Midbrain (tissue), 1 donor: ENCODE measurements at places on chromosomes 6 and 20.

DNA sequence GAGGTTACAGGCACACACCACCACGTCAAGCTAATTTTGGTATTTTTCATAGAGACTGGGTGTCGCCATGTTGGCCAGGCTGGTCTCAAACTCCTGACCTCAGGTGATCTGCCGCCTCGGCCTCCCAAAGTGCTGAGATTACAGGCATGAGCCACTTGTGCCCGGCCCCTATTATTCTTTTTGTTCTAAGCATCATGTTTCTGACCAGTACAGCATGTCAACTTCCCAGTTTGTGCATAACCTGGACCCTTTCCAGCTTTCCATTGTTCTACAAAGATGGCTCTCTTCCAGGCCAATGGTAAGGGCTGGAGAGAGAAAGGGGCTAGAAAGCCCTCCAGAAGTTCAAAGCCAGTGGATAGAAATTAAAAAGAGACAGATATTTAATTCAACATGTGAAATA is 91.3 kb upstream of the TNFAIP3 start:
- DNase-seq, result no peak

- DNase-seq, result peak; percentile 28
Observed at GRCh38 chr6:47247227-47247797, 62.4 kb downstream of the TNFRSF21 start.

GRCh38 chr6:165636402-165637048 is 26.5 kb downstream of the PDE10A start:
- DNase-seq, result no peak

- peak; percentile 7 for DNase-seq
Observed at GRCh38 chr6:27592481-27593199, 119.7 kb upstream of the ZNF184 start.

DNA sequence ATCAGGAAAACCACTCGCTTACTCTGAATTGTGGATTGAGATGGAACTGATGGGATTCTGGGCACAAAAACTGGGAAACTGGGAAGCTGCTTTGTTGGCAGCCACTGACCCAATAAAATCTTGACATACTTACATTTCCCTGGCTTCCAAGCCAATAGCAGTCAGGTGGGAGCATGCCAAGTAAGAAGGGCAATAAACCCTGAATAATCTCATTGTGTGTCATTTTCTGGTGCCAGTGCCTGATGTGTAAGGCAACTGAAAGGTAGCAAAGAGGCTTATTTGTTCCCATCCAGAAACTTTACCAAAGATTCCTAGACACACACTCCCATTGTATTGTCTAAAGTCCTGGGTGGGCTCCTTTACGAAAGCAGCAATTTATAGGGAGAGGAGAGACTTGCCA is 93.2 kb downstream of the TBX18 start:
- peak; percentile 8 for DNase-seq

DNA sequence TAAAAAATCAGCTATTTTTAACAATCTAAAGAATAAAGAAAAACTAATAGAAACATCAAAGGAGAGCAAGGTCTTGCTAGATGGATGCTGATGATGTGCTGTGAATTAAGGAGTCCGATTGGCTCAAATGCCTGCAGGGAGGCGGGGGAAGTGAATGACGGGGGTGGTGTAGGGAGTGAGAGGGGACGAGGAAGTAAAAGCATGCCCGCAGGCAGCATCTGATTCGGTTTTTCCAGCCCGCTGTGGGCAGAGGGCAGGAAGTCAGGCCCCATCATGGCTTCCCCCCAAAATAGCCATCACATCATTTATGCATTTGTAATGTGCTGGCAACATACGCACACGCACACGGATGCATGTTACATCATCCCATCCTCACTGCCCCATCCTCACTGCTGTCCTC is 10.3 kb downstream of the RSPO4 start:
- DNase-seq, result no peak

DNA sequence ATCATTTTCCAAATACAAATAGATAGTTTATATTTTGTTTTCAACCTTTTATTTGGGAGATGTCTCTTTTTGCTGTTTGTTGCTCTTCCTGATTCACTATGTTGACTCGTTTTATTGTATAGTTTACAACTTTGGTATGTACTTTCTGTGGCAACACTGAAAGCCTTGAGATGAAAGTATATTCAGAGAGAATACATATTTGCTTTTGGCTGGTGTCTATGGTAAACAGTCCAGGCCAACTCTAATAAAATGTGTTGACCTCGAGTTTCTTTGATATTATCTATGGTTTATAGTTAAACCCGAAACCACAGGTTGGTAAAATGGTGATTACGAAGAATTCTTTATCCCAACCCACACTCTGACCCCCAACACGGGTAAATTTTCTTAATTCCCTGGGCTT is 919.6 kb upstream of the MAP3K7 start:
- DNase-seq, result no peak

GRCh38 chr6:1665214-1665613 is 55.5 kb downstream of the FOXC1 start:
- DNase-seq, result no peak

DNA sequence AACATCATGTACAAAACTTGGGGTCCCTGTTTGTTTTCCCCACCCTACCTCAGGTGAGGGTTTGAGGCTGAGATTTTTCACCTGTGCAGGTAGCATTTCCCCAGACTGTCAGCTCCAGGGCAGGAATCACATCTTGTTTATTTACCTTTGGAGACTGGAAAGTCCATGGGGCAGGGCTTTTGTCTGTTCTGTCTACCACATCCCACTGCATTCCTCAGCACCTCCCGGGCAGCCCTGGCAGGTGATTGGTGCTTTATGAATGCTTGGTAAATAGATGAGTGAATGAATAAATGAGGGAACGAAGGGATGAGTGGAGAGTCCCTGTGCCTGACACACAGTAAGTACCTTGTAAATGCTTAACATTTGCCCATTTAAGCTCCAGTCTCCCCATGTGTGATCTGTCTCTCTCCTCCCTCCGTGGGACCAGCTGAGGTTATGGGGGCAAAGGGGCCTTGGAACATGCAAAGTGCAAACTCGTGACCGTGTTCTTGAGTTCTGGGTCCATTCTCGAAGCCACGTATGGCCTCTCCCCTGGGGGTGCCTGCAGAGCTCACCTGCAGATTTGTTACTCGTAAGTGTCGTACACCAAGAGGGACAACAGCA is 69.7 kb upstream of the PMEPA1 start:
- no peak for DNase-seq

GRCh38 chr6:36613200-36613995 is 19.2 kb downstream of the SRSF3 start:
- no peak for DNase-seq

DNA sequence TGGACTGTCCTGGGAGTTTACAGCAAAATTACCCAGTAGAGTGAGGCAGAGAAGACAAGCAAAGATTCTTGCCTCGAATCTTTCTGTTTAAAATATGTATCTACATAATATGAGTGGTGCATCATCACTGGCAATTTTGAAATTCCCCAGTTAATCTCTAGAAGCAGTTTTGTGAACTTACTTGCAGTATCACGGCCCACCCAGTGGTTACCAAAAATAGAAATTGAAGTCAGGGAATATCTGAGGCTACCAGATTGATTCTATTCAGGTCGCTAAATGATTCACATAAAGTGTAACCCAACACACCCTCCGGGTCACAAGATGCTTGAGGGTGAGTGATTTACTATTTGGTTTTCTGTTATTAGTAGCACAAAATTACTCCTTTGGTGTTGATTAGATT is 111.9 kb downstream of the PPP1R14C start:
- no peak for DNase-seq

DNA sequence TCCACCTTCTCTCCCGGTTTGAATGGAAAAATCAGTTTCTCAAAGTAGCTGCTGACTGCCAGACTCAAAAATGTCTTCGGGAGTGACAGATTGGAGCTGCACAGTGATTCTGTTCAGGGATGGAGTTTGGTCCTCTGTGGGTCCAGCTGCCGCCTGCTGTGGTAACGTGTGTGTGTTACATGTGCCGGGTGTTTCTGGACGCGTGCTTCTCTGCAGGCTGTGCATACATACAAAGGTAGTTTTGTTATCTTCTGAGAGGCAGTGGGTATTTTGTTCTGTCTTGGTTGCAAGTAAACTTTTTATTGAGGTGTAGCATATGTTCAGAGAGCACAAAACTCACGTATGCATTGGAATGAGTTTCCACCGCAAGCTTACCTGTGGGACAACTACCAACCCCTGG is 41.3 kb upstream of the NAA20 start:
- DNase-seq, result peak; percentile 23

DNA sequence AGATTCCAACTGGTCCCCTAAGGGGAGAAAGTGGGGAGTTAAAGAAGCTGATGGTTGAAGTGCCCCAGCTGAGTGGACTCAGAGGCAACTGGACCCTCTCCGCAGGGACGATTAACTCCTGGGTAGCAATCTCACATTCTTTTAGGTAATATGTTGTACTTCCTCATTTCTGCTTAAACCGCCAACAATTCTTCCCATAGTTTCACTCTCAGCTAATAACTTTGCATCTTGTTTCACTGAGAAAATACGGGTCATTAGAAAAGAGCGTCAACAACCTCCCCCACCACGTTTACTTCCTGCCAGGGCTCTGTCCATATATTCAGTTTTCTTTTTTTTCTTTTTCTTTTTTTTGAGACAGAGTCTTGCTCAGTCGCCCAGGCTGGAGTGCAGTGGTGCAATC is 39.5 kb upstream of the CHD6 start:
- DNase-seq, result no peak

DNA sequence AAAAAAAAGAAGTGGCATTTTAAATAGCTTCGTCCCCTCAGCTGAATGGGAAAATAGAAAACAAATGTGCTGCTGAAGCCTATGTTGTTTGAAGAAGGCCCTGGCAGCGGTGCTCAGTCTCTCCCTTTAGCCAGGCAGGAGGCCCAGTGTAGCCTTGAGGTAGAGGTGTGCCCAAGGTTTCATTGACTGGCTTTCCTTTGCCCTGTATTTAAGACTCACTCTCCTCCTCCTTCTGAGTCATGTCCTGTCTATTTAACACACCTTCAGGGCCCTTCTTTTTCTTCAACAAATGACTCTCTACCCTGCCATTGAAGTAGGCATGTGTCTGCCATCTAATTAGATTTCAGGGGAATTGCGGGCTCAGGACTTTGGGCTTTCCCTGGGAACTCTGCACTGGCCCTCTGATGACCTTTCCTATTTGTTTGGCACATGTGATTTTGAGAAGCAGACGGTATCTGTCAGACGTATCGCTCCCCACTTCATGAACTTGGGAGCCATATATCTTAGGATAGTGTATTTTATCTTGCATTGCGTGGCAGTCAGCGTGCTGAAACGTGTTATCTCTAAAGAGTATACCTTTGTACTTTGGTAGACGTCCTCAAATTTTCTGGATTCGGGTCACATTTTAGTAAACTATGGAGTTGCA is 4.3 kb downstream of the TJAP1 start:
- DNase-seq, result no peak

DNA sequence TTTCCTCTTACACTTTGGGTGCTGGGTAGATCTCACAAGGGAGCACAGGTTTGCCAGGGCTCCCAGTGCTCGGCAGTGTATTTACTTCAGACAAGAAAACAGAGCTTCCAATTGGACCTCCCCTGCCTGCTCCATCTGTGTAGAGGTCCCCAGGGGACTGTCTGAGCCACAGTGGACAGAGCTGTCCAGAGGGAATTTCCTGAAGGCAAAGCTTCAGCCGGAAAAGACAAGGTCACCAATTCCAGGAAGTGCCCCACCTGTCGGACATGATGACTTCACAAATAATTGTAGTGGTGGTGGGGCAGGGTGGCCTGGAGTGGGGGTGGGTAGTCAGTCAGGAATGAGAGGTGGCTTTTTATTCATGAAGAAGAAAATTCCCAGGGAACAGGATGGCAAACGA is 18.6 kb downstream of the ADGRF5 start:
- DNase-seq, result no peak

DNA sequence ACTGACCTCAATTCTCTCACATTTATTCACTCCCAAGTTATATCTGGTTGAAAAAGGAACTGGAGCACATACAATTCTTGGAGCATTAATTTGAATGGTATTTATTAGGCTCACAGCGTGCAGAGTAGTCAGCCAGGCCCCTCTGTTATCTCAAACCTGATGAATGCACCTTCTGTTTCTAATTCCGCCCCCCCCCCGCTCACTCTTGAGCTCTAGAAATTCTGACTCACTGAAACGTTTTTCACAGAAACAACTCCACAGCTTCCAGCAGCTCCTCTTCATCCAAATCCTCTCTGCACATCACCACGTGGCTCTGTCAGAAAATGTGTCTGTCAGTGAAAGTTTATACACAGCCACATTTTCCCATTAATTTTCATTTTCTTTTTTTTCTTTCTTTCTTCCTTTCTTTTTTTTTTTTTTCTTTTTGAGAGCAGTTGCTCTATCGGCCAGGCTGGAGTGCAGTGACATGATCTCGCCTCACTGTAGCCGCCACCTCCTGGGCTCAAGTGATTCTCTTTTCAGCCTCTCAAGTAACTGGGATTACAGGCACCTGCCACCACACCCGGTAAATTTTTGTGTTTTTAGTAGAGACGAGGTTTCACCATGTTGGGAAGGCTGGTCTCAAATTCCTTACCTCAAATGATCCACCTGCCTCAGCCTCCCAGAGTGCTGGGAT is 109.4 kb downstream of the TBXT start:
- DNase-seq, result no peak

DNA sequence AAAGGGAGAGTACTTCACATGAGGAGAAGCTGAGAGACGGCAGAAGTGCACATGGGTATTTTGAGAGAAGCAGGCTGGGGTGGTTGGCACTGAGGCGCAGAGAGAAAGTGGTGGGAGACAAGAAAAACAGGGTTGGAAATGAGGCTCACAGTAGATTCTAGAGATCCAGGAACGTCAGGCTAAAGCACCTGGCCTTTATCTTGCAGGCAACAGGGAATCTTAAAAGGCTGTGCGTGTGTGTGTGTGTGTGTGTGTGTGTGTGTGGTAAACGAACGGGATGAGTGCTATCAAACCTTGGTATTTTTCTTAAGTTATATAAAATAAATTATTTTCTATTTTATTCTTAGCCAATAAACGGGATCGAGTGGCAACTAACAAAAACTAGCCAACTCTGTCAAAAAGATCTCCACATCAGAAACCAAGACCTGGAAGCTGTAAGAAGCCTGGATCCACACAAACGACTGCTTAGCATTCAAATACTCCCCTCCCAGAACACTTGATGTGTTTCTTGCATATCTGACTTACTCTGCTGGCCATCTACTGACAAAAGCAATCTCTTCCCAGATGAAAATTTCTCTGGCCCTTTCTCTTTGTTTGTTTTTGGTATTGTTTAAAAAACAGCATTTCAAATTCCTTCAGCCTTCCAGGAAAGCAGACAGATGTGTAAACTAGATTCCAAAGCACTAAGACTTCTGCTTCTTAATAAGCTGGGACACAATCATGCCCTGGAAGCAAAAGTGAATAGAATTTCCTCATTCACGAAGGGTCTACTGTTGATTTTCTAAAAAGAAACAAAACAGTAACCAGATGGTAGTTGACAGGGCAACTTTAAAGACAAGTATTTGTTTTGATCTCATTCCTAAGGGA is 44.8 kb upstream of the FABP7 start:
- no peak for DNase-seq
